AG09309 (cell line): ENCODE measurements at places on chromosomes 13 and 19.

- no peak for DNase-seq
Observed at GRCh38 chr13:75161804-75162203, 320.2 kb downstream of the TBC1D4 start.

- no peak for DNase-seq
Observed at GRCh38 chr13:44243198-44243857, 130.3 kb upstream of the SERP2 start.

DNA sequence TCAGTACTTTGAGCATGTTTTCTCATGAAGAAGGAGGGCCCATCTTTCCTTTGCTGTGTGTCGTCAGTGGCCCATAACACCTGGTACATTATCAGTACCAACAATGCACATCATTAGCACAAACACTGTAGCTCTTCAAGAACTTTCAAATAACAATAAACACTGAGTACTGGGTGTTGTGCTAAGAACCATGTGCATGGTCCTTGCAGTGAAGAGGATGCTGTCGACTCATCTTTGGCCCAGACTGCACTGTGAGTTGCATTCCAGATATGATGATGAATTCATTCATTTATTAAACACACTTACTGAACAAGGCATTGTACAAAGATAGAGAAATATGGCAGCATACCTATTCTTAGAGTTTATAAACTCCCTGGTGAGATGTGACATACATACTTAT, 55.8 kb downstream of the FLT3 start:
- DNase-seq = no peak

DNA sequence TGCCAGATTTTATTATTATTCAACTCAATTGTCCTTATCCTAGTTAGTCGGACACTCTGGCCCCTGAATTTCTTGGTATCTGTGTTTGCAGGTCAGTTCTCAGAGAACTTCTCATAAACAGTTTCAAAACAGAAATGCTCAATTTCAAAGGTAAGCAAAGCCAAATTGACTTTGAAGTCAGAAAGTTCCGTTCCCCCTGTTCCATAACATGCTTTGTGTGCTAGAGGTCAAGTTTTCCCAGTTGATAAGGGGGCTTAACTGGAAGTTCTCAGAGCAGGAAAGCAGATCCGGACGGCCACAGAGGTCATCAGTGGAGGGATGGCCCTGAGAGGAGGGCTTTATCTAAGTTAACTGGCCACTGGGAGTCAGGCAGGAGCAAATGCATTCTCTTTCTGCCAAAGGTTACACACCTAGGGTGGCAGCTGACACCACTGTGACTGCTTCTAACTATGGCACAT, 417.2 kb downstream of the COG6 start:
- DNase-seq = no peak

DNA sequence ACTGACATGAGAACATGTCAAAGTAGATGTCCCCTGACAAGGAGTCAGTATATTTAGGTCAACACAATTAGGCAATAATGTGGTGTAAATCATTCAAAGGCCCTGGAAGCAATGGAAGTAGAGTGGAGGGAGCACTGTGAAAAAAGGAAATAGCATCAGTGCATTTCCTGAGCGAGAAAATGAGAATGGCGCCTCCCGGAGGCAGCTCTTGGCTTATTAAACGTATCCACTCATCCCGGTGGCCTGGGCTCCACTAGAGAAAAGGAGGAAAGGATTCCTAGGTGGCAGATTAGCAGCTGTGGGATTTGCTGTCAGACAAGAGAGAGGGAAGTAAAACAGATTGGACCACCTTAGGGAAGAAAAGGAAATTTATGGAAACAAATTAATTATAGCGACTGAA, 173.7 kb upstream of the TMTC4 start:
- no peak for DNase-seq
